ENCODE measurements at places on chromosomes 7 and 10.

GRCh38 chr7:20114468-20114867 is 102.7 kb downstream of the MACC1 start:
- no peak for DNase-seq

GRCh38 chr7:22992874-22993840 is 20.8 kb downstream of the HYCC1 start:
- no peak for DNase-seq

DNA sequence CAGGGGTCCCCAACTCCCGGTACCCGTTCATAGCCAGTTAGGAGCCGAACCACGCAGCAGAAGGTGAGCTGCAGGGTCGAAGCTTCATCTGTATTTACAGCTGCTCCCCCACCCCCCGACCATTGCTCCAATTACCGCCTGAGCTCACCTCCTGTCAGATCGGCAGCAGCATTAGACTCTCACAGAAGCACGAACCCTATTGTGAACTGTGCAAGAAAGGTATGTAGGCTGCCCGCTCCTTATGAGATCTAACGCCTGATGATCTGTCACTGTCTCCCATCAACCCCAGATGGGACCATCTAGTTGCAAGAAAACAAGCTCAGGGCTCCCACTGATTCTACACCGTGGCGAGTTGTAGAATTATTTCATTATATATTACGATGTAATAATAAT is 14.6 kb upstream of the AZGP1 start:
- DNase-seq, result no peak

GRCh38 chr10:76231286-76231934 is 800.0 kb downstream of the LRMDA start:
- DNase-seq, result no peak

Measured in BJ (cell line).